Suprapubic skin (tissue), 4 donors: ENCODE measurements at places on chromosomes 3 and 15.

DNA sequence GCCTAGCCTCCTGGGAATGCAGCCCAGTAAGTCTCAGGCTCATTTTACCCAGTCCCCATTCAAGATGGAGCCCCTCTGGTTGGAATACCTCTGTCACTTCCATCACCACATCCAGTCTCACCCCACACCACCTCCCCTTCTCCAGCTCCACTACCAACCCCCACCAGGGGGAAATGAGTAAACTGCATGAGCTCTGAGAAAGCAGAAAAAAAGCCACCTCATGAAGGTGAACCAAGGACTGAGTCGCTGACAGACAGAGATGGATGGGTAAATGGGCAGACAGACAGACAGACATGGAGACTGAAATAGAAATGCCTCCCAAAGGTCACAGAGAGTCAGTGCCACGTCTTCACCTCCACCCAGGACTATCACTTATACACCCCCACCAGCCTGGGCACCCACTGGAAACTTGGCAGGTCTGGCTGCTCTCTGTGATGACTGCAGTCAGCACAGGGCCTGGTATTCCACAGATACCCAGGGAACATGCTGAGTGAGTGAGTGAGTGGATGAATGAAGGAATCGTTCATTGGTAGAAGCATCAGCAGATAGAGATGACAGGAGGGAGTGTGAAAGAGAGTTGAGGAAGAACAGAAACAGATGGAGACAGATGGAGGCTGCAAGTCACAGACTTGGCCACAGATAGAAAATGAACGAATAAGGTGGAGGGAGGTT, 4.9 kb upstream of the LOXL1 start:
- H3K4me1 ChIP-seq = peaks cover 53% of the 10 kb centered on the region
- H3K27me3 ChIP-seq = no peaks in the 10 kb centered on the region
- H3K4me3 ChIP-seq = no peak overlapping the region
- DNase-seq = no peak

DNA sequence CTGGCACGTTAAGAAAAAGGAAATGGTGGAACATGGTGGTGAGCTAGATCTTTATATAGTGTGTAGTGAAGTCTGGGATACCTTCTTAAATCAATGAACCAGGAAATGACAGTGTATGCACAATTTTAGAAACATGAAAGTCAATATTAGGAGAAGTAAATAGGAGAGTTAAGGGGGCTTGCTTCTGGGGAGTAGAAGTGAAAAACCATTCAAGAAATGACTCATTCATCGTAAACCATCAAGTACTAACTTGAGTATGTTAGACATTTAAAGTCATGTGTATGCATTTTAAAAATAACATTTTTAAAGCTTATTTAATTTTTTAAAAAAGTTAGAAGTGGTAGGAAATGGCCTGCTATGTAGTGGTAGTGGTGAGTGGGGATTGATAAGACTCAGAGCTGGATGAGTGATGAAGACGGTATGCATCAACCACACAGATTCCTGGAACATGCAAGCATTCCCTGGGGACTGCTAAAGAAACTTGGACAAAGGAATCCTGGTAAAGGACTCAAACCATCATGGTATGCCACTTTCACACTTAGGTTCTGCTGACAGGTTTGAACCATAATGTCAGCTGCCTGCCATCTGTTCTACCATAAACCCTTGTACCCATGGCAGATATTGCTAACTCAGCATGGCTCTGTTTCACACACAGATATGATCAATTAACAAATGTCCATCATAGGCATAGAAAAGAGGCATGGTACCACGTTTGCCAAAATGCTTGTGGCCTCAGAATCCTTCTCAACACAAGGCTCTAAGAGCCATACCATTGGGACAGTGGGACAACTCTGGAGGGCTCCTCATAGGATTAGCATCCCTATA, 28.9 kb upstream of the MITF start:
- H3K36me3 ChIP-seq = no peaks in the 10 kb centered on the region
- no peak overlapping the region for H3K27ac ChIP-seq
- H3K27me3 ChIP-seq = no peaks in the 10 kb centered on the region
- no peak for DNase-seq

DNA sequence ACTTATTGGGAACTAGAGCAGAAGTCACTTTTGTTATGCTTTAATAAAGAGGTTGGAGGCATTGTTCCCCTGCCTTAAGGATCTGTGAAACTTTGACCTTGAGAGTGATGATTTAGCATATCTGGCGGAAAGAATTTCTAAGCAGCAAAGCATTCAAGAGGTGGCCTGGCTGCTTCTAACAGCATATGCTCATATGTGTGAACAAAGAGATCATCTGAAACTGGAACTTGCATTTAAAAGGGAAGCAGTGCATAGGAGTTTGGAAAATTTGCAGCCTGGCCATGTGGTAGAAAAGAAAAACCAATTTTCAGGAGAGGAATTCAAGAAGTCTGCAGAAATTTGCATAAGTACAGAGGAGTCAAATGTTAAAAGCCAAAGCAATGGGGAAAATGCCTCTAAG, 56.4 kb upstream of the GOLIM4 start:
- peaks cover 3% of the 10 kb centered on the region for H3K4me1 ChIP-seq
- H3K27me3 ChIP-seq = no peaks in the 10 kb centered on the region
- no peak overlapping the region for H3K27ac ChIP-seq
- no peak for DNase-seq

DNA sequence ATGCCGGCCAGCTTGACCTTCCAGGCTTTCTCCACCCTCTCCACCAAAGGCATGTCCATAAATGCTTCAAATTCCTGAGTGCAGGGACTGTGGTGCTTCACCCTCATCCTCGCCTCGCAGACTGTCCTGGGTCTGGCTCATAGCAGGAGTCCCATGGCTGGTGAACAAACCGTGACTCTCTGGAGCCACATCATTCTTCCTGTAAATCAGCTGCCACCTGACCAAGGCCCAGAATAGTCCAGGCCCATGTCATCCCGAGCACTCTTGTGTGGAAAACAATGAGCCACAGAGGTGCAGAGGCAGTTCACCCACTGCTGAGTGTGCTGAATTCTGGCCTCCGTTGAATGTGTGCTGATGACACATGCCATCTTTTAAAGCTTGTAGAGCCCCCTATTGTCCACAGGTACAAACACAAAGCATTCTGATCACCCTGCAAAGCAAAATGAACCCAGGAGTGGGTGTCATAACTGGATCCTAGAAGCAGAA, 68.6 kb downstream of the ABHD5 start:
- no peak overlapping the region for H3K4me3 ChIP-seq
- no peak overlapping the region for H3K27ac ChIP-seq
- no peaks in the 10 kb centered on the region for H3K27me3 ChIP-seq
- H3K4me1 ChIP-seq = peaks cover 5% of the 10 kb centered on the region
- no peak for DNase-seq
- H3K36me3 ChIP-seq = no peaks in the 10 kb centered on the region

DNA sequence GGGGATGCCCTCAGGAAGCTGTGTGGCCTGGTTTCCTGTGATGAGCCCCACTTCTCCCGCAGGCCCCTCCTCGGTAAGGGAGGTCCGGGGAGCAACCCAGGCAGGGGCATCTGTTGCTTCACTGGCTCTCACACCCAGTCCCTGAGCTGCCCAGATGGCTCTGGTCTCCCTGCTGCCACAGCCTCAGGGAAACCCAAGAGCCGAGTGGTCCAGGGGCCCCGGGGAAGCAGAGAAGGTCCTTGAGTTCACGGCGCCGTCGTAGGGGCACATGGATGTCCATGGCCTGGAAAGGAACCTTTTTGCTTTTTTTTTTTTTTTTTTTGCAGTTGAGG, 13.3 kb upstream of the LRRC15 start:
- DNase-seq = no peak
- H3K4me1 ChIP-seq = peaks cover 4% of the 10 kb centered on the region
- H3K4me3 ChIP-seq = no peak overlapping the region
- H3K36me3 ChIP-seq = no peaks in the 10 kb centered on the region
- no peak overlapping the region for H3K27ac ChIP-seq

DNA sequence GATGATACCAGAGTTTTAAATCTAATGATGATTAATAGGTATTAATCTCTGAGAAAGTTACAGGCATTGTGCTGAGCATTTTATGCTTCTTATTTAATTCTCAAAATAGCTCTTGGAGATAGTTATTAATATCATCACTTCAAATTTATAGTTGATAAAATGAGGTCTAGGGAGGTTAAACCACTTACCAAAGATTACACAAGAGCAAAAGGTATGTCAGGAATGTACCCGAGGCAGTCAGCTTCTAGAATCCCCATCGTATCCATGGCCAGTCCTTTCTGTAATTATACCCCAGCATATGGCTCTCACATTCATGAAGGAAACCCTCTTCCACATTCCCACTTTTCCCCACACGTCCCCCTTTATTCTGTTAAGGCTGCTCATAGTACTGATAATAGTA, 421.3 kb downstream of the PYDC2 start:
- H3K27ac ChIP-seq = no peak overlapping the region
- no peak overlapping the region for H3K4me3 ChIP-seq
- no peaks in the 10 kb centered on the region for H3K27me3 ChIP-seq
- no peak for DNase-seq
- H3K4me1 ChIP-seq = no peaks in the 10 kb centered on the region

DNA sequence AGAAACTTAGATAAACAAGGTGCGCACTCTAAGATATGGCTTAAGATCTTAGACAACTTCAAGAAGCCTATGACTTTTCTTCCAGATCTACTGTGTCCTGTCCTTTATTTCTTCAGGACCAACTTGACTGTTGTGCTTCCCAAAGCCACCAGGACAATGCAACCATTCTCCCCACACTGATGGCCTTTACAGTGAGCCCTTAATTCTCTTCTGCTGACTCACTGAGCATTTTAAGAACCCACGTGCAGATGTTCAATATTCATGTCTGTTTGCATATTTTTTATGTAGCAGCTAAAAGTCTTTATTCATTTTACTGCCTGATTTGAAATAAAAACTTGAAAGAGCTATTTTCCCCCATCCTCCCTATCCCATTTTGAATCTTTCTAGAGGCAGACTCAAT, 103.3 kb upstream of the SLC2A2 start:
- no peaks in the 10 kb centered on the region for H3K4me1 ChIP-seq
- H3K27ac ChIP-seq = no peak overlapping the region
- no peaks in the 10 kb centered on the region for H3K36me3 ChIP-seq
- no peak for DNase-seq
- H3K27me3 ChIP-seq = no peaks in the 10 kb centered on the region
